ENCODE measurements at places on chromosomes 12 and 14.

DNA sequence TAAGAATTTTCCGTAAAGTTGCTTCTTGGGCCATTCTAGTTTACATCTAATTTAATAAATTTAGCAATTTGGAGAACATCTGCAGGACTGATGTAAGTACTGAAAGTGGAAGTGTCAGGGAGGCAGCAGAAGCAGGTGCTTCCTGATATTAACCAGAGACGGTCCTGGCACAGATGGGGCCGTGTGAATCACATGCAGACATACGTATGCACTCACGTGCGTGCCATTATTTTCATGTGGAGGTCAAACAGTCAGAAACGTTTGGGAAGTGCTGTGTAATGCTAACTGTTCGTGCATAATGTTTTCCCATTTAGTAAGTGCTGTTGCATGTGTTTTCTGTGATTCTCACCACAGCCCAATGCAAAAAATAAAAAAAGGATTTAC, 87.8 kb upstream of the DYNC1H1 start:
- DNase-seq: peak; percentile 62

DNA sequence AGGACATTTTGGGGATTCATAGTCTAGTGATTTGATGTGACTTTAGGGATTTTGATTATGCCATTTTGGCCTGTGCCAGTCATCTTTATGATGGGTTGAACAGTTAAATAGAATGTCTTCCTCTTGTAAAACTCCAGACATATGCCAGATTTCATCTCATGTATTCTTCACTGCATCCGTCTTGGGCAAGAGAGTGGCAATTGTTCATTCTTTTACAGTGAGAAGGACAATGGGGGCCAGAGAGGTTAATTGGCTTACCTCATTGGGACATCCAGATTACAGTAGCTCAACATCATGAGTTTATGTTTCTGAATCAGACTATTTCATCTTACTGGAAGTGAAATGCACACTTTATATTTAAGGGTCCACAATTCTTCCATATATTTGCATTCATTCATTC, 108.2 kb upstream of the SLC38A2 start:
- DNase-seq: no peak

GRCh38 chr14:103641161-103641560, 12.2 kb downstream of the KLC1 start:
- no peak for DNase-seq

- DNase-seq: no peak
Observed at GRCh38 chr12:19997656-19998400, 370.5 kb upstream of the PDE3A start.

DNA sequence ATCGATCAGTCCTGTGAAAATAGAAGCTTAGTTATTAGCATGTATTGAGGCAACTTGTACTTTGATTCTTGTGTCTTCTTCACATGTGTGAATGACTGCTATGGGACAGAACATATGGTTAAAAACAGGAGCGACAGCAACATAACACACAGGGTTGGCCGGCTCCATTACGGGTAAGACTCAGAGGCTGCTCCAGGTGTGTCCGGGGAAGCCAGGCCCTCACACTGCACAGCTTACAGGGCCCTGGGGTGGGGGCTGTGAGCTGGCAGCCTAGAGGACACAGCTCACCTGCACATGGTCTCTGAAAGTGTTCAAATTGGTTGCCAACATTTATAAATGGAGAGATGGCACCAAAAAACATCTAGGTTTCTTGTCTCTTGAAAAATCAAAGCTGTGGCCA, 31.1 kb downstream of the TCHP start:
- no peak for DNase-seq

- no peak for DNase-seq
Observed at GRCh38 chr12:45338272-45338671, 122.4 kb downstream of the ANO6 start.

DNA sequence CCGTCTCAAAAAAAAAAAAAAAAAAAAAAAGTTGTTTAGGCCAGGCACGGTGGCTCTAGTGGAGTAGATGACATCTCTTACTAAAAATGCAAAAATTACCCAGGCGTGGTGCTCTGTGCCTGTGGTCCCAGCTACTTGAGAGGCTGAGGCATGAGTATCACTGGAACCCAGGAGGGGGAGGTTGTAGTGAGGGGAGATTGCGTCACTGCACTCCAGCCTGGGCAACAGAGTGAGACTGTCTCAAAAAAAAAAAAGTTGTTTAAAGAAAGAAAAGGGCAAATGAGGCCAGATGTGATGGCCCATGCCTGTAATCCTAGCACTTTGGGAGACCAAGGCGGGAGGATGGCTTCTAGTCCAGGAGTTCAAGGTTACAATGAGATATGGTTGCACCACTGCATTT, 36.6 kb upstream of the SPPL3 start:
- no peak for DNase-seq

GRCh38 chr14:89848165-89848564, 106.4 kb downstream of the EFCAB11 start:
- DNase-seq: no peak

- DNase-seq: no peak
Observed at GRCh38 chr12:68450947-68451260, 118.7 kb upstream of the MDM1 start.

DNA sequence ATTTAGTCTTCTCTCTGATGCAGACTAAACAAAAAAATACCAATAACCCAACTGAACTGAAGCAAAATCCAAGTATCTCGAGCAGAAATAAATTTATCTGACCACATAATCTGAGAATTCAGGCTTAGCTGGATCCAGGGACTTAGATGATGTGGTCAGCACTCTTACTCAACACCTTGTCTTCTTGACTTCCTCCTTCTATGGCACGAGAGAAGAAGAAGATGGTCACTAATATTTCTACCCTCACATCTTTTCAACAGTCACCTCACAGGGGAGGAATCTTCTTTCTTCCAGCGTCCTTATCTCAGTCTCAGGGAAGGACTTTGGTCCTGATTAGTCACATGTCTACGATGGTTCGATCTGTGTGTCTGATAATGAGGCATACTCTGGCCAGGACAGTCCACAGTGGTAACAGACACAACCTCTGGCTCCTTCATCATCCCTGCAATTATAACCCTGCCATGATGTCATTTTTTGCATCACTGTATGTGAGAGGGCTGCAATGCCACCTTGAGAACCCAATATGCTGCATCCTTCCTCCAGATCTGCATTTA, 15.8 kb downstream of the RGS6 start:
- no peak for DNase-seq

DNA sequence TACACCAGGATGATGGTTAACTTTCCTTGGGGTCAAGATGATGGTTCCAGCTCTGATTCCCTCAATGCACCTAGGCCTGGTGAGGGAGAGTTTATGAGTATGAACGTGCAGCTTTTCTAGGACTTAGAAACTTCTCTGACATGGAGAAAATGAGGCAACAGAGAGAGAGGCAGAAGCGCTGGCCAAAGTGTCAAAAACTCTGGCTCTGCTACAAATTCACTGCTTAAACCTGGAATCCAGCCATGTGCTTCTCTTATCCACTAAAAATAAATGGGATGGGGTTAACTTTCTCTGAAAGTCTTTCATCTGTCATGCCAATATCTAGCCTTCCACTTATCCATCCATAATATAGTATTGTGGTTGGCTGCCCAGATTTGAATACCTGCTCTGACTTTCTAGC, 568.7 kb downstream of the MED13L start:
- no peak for DNase-seq

GRCh38 chr14:74636424-74637177, 24.6 kb upstream of the LTBP2 start:
- no peak for DNase-seq

DNA sequence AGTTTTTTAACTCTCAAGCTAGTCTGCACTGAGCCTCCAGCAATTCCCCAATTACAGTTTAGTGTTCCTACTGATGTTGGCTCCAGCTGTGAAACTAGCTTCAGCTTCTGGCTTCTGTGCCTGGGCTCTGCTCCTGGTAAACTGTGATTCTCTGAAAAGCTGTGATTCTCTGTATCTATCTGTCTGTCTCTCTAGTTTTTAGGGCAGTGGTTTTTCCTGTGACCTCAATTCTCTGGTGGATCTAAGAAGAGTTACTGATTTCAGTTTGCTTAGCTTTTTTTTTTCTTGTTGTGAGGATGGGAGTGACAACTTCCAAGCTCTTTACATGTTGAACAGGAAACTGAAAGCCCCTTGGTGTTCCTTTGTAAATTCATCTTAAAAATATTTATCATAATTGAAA, 3.8 kb upstream of the HIF1A start:
- no peak for DNase-seq

DNA sequence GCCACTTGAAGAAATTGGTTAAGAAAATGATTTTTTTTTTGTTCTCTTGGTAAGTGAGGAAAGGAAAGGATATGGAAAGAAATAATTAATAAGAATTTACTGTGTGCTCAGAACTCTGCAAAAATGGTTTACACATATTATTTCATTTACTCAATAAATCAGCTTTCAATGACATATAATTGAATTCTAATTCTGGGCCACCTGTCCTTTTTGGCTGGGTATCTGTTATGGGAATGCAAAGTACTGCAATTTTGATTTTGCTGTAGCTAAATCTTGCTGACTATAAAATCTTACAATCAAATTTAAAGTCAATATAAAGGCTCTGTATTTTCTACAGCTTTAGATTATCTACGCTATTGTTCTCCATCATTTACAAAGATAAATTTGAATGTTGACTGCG, 147.1 kb downstream of the GRIP1 start:
- no peak for DNase-seq

- no peak for DNase-seq
Observed at GRCh38 chr12:104094284-104094683, 30.0 kb downstream of the HCFC2 start.

GRCh38 chr14:91858536-91859275, 8.6 kb downstream of the TC2N start:
- DNase-seq: no peak

- peak; percentile 77 for DNase-seq
Observed at GRCh38 chr12:8045952-8046944, 13.7 kb downstream of the FOXJ2 start.

- no peak for DNase-seq
Observed at GRCh38 chr14:96663491-96664067, 133.6 kb upstream of the VRK1 start.

GRCh38 chr12:33586576-33586975, 147.0 kb upstream of the SYT10 start:
- no peak for DNase-seq

DNA sequence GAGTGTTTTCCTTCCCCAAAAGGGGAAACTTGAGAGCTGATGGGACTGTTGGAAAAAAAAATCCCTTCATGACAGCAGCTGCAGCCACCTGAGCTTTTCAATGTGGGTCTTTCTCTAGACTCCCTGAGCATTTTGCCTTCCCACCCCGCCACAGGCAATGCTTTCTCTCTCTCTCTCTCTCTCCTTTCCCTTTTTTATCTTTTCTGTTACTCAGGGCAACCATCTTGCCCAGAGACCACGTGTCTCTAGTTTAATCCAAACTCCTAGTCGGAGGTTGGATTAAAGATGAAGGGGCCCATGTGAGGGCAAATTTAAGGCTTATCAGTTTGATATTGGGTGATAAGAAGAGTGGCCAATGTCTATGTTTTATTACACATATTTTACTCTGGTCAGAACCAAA, 25.9 kb upstream of the B4GALNT1 start:
- no peak for DNase-seq

- DNase-seq: no peak
Observed at GRCh38 chr12:106519607-106520021, 63.2 kb upstream of the RFX4 start.

- DNase-seq: no peak
Observed at GRCh38 chr12:38587594-38587993, 271.0 kb downstream of the ALG10B start.

- DNase-seq: no peak
Observed at GRCh38 chr14:81940651-81941050, 407.0 kb upstream of the SEL1L start.

DNA sequence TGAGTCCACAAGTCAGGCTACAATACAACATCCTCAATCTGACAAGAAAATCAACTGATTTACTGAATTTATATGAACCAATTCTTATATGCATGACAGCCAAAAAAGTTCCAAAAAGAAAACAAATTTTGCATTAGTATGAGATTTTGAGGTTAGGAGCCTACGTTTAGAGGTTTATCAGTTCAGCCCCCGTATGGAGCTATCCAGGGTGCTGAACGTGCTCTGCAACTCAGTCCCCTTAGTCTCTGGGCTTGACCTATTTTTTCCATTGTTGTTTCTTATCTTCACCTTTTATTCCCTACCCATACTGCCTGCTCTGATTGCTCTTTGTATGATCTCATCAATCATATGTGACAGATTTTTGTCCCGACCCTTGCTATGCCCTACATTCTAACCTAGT, 693.0 kb downstream of the NRXN3 start:
- DNase-seq: no peak

GRCh38 chr14:47744155-47744554, 68.8 kb upstream of the MDGA2 start:
- no peak for DNase-seq

DNA sequence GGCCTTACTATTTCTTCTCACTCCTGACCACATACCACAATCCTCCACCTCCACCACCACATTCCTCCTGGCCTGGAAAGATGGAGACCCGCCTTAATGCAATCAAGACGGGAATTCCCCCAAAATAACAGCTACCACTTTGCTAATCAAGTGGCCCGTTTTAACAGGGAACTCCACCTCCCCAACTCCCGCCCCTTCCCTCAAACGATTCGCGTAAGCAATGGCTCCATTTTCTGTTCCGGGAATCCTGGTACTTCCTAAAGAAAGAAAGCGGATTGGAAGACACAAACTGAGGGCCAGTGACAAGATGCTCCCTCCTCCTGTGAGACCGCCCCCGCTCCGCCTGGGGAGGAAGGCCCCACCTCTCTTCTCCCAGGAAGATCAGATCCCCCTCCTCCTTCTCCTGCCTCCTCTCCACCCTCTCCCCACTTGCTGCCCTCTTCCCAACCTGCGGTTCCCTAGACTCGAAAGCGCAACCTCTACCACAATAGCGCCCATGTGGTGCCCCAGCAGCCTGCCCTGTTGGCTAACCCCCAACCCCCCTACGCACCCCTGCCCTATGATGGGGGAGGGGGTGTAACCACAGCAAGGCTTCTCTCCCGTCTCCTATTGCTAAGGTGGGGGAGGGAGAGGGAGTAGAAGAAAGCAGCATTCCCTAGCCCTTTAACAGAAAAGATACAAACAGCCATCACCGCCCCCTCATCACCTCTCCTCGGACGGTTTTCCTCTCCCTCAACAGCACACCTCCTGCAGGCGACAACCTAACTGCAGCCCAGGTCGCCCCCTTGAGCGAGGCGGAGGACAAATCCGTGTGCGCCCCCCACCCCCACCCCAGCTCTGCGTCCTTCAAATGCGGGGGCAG, 777 bp downstream of the ARF3 start:
- no peak for DNase-seq

DNA sequence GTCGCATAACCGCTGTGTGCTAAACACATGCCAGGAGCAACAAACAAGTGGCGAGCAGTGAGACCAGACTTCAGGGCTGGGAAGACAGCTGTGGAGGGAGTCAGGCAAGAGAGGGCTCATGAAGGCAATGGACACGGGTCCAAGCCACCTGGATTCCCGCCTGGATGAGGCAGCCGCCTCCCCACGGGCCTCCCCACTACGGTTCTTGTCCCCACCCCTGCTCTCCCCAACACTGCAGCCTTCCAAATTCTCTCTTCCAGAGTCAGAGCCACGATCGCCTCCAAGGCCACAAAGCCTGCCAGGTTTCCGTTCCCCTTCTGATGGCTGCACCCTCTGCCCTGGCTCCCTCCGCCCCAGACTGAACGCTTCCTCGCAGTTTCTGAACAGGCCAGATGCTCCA, 36.1 kb upstream of the PIWIL1 start:
- no peak for DNase-seq

- DNase-seq: no peak
Observed at GRCh38 chr14:61751475-61751989, 10.7 kb upstream of the SNAPC1 start.

GRCh38 chr12:116346222-116346621, 68.7 kb upstream of the MED13L start:
- DNase-seq: no peak

GRCh38 chr12:130775953-130776856, 60.1 kb upstream of the RIMBP2 start:
- DNase-seq: no peak
